ENCODE measurements at places on chromosomes 2 and 18.

DNA sequence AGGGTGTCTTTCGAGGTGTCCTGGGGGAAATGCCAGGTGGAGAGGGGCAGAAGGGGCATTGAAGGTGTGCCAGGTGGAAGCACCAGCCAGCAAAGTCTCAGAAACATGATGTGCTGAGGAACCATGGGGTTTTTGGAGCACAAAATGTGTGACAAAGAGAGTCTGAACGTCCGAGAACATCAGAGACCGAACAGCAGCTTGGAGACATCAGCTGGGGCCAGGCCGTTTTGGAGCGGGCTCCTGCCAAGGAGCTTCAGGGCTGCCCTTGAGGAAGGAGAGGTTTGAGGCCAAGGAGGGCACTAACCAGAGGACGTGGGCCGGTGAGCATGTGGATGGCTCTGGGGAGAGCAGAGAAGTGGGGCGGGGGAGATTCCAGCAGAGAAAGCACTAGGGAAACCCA, 5.3 kb upstream of the MBP start:
- DNase-seq: no peak

DNA sequence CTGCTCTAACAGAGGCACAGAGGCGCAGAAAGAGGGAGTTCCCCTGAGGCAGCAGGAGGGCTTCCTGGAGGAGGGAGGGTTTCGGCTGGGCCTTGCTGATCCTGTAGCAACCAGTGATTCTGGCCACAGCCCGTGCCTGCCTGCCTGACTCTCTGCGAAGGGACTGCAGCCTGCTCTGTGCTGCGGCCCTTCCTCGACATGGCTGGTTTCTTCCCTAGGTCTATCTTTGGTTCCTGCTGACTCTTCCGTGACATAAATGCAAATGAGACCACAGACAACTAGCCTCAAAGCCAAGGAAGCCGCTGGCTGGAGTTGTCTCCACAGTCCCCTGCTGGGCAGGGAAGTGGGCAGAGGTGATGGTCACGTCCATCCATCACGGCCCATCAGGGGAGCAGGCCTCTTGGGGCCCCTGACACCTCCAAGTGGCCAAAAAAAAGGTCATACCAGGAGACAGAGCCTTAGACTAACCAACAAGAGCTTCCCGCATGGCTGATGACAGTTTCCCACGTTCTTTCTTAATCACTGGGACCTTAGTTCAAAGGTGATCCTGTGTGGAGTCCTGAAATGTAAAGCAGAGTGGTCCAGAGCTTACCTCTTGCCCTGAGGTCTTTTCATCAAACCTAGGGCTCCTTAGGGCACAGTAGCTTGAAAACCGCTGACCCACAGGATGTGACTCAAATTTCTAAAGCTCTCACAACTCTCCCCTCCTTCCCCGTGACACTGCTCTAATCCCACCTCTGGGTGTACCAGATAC, 55.3 kb downstream of the HS1BP3 start:
- no peak for DNase-seq

- no peak for DNase-seq
Measured at GRCh38 chr2:17878281-17879136, at the start of gene KCNS3. TSS of gene KCNS3 (plus strand) at chr2:17878667. CDS start at chr2:17931009, 52,342 bp downstream.

DNA sequence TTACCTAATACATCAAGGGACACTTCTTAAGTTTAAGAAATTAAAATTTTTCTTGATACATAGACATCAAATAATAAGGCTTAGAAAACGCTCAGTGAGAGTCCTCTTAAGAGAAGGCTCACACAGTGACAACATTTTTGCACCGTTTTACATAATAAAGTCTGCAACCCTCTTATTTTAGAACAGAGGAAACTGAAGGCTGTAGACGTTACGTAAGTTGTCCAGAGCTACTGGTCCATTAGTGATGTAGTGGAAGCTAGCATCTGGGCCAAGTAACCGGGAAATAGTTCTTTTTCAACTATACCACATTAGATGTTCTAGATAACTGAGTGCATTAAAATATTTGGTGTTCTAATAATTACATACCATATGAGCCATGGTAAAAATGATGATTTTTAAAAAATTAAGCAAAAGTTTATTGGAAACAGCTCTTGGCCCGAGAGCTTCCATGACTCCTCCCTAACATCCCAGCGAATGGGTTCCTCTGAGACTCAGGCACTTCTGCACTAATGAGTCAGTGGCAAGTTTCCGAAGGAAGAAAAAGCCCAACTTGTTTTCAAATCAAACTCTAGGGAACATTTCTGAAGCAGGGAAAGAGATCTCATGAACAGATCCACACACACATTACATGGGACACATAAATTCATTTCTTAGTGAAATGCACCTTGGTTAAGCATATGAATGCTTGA, 232.6 kb upstream of the PXDN start:
- DNase-seq: no peak

DNA sequence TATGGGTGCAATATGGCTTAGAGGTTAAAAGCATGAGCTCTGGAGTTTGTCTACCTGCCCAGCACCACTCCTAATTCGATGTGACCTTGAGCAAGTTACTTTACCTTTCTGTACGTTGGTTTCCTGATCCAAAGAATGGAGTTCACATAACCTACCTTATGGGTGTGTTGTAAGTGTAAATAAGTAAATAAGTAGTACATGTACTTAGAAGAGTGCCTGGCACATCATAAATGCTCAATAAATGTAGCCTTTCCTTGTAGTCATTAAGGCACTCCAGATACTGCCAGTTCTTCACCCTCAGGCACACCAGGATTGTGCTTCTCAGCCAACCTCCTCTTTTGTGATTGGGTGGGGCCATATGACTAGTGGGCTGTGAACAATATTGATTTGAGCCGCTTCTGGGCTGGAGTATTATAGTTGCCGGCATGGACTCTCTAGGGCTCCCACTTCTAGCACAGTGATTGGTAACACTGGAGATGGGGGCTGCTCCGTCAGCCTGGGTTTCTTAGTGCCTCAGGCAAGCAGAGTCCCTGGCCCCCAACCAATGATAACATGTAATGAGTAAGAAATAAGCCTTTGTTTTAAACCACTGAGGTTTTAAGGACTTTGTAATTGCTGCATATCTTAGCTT, 101.7 kb upstream of the NOSTRIN start:
- DNase-seq: no peak
